Fibroblast of upper back skin (primary cell): ENCODE measurements at places on chromosomes 2 and 18.

- peak; percentile 5 for DNase-seq
Measured at GRCh38 chr18:14914121-14914520, 166.1 kb downstream of the ANKRD30B start.

DNA sequence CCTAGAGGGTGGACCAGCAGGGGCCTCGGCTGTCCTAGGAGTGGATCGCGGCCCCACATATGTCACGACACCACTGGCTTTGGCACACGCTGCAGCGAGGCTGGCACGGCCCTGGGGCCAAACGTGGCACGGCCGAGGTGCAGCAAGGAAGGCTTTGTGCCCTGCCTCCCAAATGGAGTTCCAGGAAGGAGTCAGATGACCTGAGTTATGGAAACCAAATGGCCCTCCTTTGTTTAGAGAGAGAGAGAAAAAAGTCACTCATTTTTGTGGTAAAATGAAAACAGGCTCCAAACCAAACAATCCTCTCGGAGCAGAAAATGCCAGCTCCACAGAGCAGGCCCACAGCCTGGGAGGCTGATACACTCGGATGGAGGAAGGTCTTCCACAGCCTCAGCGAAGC lies 105.6 kb downstream of the ANTXR1 start:
- DNase-seq = peak; percentile 76

DNA sequence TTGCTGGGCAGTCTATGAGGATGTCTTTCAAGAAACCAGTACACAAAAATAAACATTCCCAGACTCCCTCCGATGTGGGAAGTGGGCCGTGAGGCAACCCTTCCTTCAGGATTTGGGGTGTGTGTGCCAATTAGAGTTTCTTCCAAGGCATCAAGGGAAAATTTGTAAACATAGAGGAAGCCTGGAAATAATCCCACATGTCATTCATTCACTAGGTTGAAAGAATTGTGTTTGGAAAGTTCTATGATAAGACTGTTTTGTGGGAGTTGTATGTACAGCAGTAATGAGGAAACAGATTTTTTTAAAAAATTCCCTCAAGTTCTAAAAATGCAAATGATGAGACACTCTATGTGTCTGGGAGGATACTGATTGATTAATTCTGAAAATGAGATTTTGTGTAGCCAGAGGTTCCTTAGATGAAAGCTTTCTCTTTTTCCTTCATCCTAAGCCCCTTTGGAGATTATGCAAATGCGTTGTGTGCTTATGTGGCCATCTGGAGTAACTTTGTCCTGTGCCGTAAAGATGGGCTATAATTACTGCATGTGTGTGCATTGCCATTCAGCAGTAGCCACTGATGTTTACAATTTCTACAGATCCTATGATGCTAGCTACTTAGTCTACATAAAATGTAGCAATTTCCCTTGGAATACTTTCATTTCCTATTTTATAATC lies 107.8 kb upstream of the TPO start:
- DNase-seq = no peak

DNA sequence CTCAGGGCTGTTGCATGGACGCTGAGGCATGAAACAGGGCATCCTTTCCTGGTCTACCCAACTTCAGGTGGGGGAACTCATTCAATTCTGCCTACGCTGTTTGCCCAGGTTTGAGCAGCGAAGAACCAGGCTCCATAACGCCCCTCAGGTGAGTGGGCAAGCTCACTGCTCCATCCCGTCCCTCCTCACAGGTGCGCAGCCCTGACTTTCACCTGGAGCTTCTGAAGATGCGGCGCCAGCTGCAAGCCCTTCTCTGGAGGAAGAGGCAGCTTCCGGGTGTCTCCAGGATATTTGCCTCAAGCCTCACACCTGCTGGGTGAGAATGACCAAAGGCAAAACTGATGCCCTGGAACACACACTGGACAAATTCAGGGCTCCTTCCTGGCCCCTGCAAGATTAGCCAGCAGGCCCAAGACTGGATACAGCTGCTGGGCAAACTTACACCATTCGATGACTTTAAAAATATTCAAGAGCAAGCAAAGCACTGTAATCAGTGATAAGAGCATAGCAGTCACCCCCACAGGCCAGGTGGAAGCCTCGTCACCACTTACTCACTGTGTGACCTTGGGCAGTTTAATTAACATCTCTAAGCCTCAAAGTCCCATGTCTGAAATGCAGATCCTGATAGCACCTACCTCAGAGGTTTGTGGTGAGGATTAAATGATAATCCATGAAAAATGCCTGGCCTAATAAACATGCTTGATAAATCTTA lies 97.7 kb downstream of the GYPC start:
- DNase-seq = no peak

DNA sequence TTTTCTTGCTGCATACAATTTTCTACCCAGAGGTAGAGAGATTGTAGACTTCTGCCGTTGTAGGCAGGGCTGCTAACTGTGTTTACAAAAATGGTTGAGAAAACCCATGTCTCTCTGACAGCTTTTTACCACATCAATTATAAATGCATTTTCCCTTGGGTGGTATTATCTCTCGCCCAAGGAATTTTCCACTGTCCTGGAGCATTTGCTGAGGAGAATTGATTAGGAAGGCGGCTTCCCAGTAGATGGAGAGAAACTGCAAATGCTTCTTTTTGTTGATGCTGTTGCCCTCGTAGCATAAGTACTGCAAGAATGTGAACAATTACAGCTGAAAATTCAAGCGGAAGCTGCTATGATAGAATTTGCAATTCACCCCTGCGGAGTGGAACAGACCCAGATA lies 1007.7 kb upstream of the KLHL29 start:
- DNase-seq = no peak

DNA sequence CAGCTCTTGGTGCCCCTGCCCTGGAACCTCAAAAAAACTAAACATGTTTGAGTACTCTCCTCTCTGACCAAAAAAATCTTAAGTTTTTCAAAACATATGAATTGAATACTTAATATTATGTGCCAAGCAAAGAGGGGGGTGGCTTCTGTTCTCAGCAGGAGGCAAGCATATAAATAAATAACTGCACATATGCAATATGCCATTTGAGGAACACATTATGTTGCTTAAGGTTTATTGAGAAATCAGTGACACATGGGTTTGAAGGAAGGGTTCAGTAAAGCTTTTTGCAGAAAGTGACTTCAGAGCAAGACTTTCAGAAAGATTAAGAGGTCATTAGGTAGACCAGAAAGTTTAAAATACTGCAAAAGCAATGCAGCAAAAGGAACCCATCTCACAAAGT lies 429.2 kb downstream of the TDRD15 start:
- no peak for DNase-seq

- DNase-seq = no peak
Measured at GRCh38 chr2:21146638-21147037, 22.9 kb downstream of the TDRD15 start.

DNA sequence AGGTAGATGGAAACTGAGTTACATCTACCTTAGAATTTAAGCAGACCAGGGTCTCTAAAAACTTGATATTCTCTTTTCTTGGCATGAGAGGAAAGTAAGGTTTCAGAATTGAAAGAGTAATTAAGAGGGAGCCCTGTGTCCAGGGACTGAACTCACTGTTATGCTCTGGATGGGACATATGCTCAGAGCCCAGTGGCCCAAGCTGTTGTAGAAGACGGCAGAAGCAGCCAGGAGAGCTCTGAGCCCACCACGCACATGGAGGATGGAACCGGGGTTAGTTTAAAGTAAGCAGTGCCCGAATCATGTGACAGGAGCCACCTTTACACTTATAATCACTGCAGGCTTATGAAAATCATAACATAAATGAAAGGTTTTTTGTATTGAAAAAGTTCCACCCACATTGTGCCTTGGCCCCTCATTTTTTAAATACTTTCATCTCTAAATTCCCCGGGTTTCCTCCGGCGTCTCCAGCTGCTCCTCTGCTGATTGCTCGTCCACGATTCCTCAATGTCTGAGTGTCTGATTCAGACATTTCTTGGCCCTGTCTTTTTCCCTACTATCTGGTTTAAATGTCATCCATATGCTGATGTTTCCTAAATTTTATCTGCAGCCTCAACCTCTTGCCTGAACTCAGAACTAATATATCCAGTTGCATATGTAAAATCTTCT lies 36.1 kb upstream of the SPTBN1 start:
- peak; percentile 73 for DNase-seq

DNA sequence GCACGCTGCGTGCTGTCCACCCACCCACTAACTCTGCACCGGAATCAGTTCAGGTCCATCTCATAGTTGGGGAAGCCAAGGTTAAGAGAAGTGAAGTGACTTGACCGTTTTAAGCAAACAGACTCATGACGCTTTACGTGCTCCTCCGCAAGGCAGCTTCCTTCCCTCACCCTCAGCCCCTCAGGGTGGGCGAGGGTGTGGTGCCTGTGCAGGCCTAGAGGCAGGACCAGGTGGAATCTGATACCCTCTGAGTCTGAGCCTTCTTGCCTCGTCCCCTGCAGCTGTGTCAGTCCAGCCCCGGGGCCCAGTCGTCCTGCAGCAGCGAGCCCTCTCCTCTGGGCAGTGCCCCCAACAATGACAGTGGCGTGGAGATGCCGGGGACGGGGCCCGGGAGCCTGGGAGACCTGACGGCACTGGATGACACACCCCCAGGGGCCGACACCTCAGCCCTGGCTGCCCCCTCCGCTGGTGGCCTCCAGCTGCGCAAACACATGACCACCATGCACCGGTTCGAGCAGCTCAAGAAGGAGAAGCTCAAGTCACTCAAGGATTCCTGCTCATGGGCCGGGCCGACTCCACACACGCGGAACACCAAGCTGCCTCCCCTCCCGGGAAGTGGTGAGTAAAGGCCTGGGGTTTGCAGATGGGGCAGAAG lies 250.5 kb downstream of the GLI2 start:
- no peak for DNase-seq

- no peak for DNase-seq
Measured at GRCh38 chr2:233221378-233222063, 30.0 kb upstream of the ATG16L1 start.

- peak; percentile 83 for DNase-seq
Measured at GRCh38 chr2:167406558-167406957, 518.3 kb downstream of the XIRP2 start.

DNA sequence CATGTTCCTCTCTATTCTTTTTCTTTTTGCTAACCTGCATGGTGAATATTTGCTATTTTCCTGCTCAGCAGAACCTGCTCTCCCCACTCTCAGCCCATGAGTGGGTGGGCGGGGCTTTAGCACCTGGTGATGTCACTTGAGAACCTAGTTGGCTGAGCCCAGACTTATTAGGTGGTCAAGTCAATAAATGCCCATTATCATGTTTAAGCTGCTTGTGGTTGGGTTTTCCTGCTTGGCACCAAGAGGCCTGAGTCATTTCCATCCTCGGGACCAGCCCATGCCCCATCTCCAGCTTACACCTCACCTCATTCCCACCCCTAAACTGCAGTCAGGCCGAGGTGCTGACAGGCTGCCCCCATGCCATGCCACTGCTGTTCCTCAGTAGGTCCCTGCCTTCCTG lies 226.6 kb downstream of the ANKRD30B start:
- no peak for DNase-seq

DNA sequence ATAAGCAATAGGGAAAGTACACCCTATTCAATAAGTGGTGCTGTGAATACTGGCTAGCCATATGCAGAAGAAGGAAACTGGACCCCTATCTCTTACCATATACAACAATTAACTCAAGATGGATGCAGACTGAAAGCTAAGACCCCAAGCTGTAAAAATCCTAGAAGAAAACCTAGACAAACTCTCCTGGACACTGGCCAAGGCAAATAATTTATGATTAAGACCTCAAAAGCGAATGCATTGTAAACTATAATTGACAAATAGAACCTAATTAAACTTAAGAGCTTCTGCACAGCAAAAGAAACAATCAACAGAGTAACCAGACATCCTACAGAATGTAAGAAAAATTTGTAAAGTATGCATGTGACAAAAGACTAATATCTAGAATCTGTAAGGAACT lies 41.1 kb upstream of the ASXL3 start:
- no peak for DNase-seq

DNA sequence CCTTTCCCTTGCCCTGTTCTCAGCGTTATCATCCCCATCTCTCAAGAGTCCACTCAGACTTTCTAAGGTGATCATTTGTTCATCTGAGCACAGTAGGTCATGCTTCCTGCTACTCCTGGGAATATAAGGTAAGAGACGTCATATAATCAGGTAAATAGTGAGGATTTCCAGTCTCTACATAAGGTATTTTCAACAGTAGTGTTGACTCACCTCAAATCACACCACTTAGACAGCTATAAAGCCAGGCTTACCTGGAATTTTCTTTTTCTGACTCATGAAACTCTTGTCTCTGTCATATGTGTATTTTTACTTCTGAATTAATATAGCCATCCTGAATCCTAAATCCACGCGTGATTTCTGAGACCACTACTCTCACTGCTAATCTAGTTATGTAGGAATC lies 443.2 kb downstream of the ARHGAP15 start:
- no peak for DNase-seq

DNA sequence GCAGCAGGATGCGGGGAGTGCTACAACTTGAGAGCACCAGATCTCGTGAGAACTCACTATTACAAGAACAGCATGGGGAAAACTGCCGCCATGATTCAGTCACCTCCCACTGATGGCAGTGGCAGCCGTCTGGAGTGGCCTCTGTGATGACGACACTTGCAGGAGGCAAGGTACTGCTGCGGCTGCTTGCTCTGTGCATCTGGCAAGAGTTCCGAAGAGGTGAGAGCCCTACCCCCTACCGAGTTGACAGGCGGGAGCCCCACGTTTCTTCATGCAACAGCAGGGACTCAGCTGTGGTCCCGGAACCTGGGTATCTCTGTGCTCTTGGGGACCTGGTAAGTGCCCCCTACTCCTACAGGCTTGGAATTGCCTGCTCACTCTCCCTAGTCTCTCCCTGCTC lies 1672.7 kb upstream of the TMEFF2 start:
- no peak for DNase-seq

GRCh38 chr2:119760956-119761275 lies 1.2 kb downstream of the PTPN4 start:
- DNase-seq = peak; percentile 18

GRCh38 chr2:232295971-232296370 lies 82.6 kb upstream of the ALPP start:
- DNase-seq = no peak

DNA sequence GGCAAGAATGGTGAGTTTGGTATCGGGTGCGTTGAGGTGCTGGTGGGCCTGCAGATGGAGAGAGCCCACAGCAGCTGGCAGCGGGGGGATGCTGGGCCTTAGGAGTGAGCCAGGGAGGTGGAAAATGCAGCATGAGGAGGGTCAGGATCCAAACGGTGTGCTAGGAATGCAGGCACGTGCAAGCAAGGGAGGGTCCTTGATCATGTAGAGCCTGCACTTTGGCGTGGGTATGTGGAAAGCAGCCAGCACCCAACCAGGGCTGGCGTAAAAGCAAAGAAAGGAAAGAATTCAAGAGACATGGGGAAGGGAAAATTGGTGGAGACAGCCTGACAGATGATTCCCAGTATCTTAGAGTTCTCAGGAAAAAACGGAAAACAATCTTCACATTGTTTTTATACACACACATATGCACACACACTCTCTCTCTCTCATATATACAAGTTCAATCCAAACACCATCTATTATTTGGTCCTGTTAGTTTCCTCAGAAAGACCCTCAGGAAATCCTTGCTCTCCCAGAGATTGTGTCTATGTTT lies 46.3 kb downstream of the LTBP1 start:
- no peak for DNase-seq

- no peak for DNase-seq
Measured at GRCh38 chr2:86552889-86553288, 10.4 kb downstream of the CHMP3 start.

GRCh38 chr2:201070948-201071478 lies 458 bp downstream of the HYCC2 start:
- peak; percentile 1 for DNase-seq
